ENCODE measurements at places on chromosomes 16 and 17. TPM values are rescaled to one million over a fixed set of nuclear protein-coding genes. Genes with fewer than 3 reads are reported as not detected.

Gene RAMP2
- 114 TPM for total RNA-seq

Gene SCGB1C2
- total RNA-seq = not detected

Gene RTN4RL1
- total RNA-seq = 4.3 TPM

Gene MYO15A
- total RNA-seq = 2.8 TPM

Gene CBLN1
- total RNA-seq = 0.29 TPM

Gene TUBB3
- 1.5 TPM for total RNA-seq

Gene KCNH4
- 0.26 TPM for total RNA-seq

Gene MARCHF10
- not detected for total RNA-seq

Gene PPP1R27
- not detected for total RNA-seq

Gene SNAI3
- total RNA-seq = 7.0 TPM
